ENCODE measurements at places on chromosomes 16 and 17. TPM values are rescaled to one million over a fixed set of nuclear protein-coding genes. Genes with fewer than 3 reads are reported as not detected.

MAFG gene
- 19.6 TPM for polyA plus RNA-seq

TNK1 gene
- 0.95 TPM for polyA plus RNA-seq

CD300C gene
- 0.36 TPM for polyA plus RNA-seq

NPIPB8 gene
- not detected for polyA plus RNA-seq

SLC9A5 gene
- polyA plus RNA-seq, result 0.90 TPM

PTX4 gene
- not detected for polyA plus RNA-seq

SERPINF2 gene
- polyA plus RNA-seq, result 0.24 TPM

RAB34 gene
- polyA plus RNA-seq, result 41.9 TPM

ICAM2 gene
- polyA plus RNA-seq, result 25.2 TPM
